Ovary (tissue), 10 donors: ENCODE measurements at places on chromosomes 6 and 20. TPM values are rescaled to one million over a fixed set of nuclear protein-coding genes. Genes with fewer than 3 reads are reported as not detected.

Gene MAP7
- polyA plus RNA-seq = 3.7 TPM

Gene BPIFB1
- not detected for polyA plus RNA-seq

Gene CST5
- not detected for polyA plus RNA-seq

- peaks cover 2% of the 10 kb centered on the region for H3K4me1 ChIP-seq
- no peak overlapping the region for H3K27ac ChIP-seq
- H3K36me3 ChIP-seq = no peaks in the 10 kb centered on the region
- no peak for DNase-seq
These were observed 649.1 kb upstream of the GJE1 start for GRCh38 chr6:141483598-141484061.

DNA sequence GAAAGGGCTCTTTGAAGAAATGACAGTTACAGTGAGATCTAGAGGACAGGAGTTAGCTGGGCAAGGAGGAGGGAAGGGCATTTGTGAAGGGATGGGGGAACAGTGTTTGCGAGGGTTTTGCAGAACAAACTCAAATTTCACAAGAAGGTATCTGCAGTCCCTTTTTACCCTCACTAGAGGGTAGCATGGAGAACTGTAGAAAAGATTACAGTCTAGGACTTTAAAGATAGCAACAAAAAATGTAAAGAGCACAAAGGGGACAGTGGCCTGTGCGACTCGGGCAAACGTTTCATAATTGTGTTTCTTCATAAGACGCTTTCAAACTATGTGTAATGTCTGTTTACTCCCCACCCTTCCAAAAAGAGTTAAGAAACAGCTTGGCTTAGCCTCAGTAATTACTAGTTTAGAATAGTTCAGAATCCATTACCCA is 21.2 kb upstream of the ASXL1 start:
- no peak overlapping the region for H3K4me3 ChIP-seq
- no peaks in the 10 kb centered on the region for H3K36me3 ChIP-seq
- no peak for DNase-seq
- H3K4me1 ChIP-seq = no peaks in the 10 kb centered on the region
- H3K27ac ChIP-seq = no peak overlapping the region
- H3K27me3 ChIP-seq = no peaks in the 10 kb centered on the region

- no peak overlapping the region for H3K27ac ChIP-seq
- DNase-seq = no peak
- no peaks in the 10 kb centered on the region for H3K36me3 ChIP-seq
These were observed 59.0 kb downstream of the IGF2R start for GRCh38 chr6:160027931-160028330.
